ENCODE measurements at places on chromosomes 5 and 9. TPM values are rescaled to one million over a fixed set of nuclear protein-coding genes. Genes with fewer than 3 reads are reported as not detected.

FREM1 gene
- not detected for total RNA-seq

NADK2 gene
- 11.2 TPM for total RNA-seq

NPR3 gene
- 20.7 TPM for total RNA-seq

DTWD2 gene
- 1.0 TPM for total RNA-seq

GRIA1 gene
- not detected for total RNA-seq

PCDHB16 gene
- total RNA-seq, result 0.05 TPM

PRR16 gene
- total RNA-seq, result not detected

ZFP2 gene
- total RNA-seq, result not detected

RNF183 gene
- total RNA-seq, result not detected

GABRA1 gene
- not detected for total RNA-seq

EGFL7 gene
- total RNA-seq, result 55.2 TPM

FAM153A gene
- not detected for total RNA-seq

IL9 gene
- not detected for total RNA-seq

PTPN3 gene
- total RNA-seq, result 16.0 TPM

IFNA7 gene
- not detected for total RNA-seq

SLC34A1 gene
- total RNA-seq, result not detected

PHYKPL gene
- total RNA-seq, result 7.7 TPM

NUDT12 gene
- 1.0 TPM for total RNA-seq

CLIC3 gene
- 5.1 TPM for total RNA-seq

GCNT4 gene
- 0.35 TPM for total RNA-seq

GTF3C4 gene
- 18.7 TPM for total RNA-seq

CHSY3 gene
- total RNA-seq, result 0.16 TPM

DOCK8 gene
- total RNA-seq, result 0.29 TPM

KLHL3 gene
- total RNA-seq, result 0.14 TPM

DIPK1B gene
- 9.4 TPM for total RNA-seq

PSMB7 gene
- total RNA-seq, result 327 TPM

ARAP3 gene
- total RNA-seq, result 4.8 TPM

ECSCR gene
- not detected for total RNA-seq

KIF12 gene
- total RNA-seq, result 2.3 TPM

KIF4B gene
- total RNA-seq, result not detected

AQP7 gene
- 0.64 TPM for total RNA-seq

PDCD1LG2 gene
- 0.13 TPM for total RNA-seq

NFIB gene
- 10.1 TPM for total RNA-seq

ITK gene
- 0.05 TPM for total RNA-seq

PPP3R2 gene
- not detected for total RNA-seq

PAPPA gene
- total RNA-seq, result 26.2 TPM

FKTN gene
- 8.4 TPM for total RNA-seq
